Cerebellar nuclear complex (tissue), 1 donor: ENCODE measurements at places on chromosomes 2 and 18.

DNA sequence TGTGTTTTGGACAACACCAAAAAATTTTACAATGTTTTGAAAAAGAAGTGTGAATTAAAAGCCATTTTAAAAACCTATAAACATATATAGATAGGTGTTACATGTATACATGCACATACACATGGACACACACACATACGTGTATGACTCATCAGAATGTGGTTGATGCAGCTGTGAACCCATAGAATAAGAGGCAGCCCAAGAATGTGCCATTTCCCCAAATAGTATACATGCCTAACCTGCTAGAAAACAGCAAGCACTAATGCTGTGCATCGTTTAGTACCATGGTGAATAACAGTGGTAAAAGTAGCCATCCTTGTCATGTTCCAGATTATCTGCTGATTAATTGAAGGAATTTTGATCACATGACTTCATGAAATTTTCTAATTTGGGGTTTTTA, 149.0 kb downstream of the DSEL start:
- DNase-seq: no peak

- no peak for DNase-seq
Measured at GRCh38 chr2:214591366-214591765, 180.5 kb downstream of the VWC2L start.

DNA sequence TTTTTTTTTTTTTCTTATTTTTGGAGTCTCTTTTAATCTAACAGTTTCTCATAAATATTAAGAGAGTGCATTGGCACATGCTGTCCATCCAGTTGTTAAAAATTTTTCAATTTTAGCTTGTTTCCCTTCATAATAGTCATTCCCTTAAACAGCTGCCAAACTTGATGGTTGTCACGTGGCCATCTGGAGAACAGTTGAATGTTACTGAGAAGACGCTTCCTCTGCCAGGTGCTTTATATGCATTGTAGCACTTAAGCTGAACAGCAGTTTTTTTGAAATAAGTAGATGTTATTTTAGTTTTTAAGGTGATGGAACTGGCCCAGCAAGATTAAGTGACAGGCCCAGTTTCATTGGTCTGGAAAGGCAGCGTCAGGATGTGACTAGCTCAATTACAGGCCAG, 3.3 kb downstream of the SMARCAL1 start:
- DNase-seq: no peak

- DNase-seq: no peak
Measured at GRCh38 chr2:103161456-103162289, 399.8 kb downstream of the TMEM182 start.

DNA sequence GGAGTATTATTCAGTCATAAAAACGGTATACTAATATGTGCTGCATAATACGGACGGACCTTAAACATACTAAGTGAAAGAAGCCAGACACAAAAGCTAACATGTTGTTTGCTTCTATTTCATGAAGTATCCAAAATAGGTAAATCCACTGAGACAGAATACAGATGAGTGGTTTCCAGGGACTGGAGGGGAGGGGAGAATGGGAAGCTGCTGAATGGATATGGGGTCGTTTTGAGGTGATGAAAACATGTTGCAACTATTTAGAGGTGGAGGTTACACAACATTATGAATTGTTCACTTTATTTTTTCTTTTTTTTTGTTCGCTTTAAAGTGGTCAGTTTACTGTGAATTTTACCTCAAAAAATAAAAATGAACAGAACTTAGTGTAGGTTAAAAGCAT, 52.9 kb downstream of the RAB10 start:
- no peak for DNase-seq

- DNase-seq: no peak
Measured at GRCh38 chr2:128547667-128548066, 229.0 kb upstream of the HS6ST1 start.

DNA sequence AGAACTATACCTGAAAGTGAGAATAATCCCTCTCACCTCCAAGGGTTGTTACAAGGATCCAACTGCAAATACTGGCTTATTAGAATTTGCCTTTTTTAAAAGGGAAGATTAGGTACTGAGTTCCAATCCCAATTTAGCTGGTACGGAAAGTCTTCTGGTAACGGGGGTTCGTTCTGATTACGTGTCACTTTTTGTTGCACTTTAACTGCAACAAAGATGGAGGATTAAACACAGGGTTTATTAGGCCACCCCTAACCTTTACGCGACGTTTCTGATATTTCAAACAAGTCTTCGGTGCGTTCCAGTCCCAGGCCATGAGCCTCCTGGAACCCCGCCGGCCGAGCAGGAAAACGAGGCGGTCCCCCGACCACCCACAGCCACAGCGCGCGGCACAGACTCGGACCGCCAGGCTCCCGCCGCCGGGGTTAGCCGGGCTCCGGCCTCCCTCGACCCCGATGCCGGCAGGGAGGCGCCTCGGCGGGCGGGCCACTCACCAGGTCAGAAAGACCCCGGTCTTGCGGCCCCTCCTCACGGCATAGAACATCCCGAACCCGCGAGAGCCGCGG, 411 bp downstream of the RNASEH1 start:
- no peak for DNase-seq

DNA sequence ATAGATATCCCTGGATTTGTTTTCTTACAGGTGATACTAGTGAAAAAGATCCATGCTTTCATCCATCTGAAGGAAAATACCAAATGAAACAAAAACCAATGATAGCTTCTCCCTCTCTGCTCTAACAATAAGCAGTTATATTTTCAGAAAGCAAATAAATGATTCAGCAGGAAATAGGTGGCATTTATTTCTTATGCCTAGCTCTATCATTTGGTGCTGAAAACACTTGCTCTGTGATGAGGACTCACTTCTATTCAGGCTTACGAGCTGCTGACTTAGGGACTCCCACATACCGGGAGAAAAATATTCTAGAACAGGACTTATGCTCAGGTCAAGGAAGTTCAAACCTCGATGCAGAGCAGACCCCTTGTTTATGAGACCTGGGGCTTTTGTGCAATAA, 142.6 kb downstream of the SETBP1 start:
- DNase-seq: no peak

DNA sequence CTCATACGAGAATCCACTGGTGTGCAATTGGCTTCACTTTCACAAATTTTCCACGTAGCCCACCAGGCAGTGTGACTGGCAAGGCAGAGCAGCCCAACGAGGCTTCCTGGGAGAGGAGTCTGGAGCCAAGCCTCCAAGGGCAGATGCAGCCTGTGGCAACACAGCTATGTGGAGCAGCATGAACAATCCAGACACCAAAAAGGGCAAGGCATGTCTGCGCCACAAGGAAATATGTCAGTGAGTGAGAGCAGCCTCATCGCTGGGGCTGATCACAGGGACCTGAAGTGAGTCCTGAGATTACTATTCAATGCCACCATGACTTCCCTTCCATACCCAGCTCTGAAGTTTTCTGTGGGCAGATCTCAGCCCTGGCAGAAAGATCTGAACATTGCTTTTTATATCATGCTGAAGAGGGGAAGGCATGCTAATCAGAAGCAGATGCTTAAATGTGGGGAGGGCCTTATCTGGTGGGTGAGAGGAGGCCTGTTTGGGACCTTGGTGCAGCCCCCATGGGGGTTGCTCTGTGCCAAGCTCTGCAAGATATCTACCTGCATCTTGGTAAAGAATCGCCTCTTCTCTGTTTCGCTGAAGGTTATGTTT, 40.0 kb upstream of the PUM2 start:
- DNase-seq: no peak

- DNase-seq: no peak
Measured at GRCh38 chr2:219433666-219434467, 776 bp upstream of the SPEG start.

- DNase-seq: no peak
Measured at GRCh38 chr18:12369211-12369610, 7.8 kb downstream of the AFG3L2 start.

DNA sequence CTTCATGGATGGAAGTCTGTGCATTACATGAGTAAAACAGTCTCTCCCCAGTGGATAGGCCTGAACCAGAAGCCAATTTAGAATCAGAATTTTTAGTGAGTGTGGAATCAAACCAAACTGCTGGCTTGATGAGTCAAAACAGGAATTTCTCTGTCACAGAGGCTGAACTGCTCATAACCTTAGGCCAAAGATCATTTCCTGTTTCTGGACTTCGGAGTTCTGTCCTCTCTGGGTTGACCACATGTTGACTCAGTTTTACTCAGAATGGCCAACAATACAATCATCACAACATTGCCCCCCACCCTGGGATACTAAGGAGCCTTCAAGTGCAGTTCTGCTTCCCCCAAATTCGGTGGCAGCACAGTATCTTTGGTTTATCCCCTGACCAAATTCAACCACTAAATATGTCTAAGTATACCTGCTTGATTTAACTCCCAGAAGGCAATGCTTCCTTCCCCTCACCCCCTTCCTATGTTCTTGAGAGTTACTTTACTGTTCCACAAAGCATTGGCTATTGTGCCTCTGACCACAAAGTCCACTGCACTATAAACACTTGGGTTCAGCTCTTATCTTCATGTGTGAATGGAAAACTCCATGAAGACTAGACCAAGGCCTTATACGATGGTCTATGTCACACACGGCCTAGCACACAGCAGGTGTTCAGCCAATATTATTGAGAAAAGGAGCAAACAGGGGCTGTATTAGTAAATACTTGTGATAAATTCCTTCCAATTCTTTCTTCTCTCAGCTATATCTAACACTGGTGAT, 67.8 kb downstream of the NXPH2 start:
- no peak for DNase-seq

DNA sequence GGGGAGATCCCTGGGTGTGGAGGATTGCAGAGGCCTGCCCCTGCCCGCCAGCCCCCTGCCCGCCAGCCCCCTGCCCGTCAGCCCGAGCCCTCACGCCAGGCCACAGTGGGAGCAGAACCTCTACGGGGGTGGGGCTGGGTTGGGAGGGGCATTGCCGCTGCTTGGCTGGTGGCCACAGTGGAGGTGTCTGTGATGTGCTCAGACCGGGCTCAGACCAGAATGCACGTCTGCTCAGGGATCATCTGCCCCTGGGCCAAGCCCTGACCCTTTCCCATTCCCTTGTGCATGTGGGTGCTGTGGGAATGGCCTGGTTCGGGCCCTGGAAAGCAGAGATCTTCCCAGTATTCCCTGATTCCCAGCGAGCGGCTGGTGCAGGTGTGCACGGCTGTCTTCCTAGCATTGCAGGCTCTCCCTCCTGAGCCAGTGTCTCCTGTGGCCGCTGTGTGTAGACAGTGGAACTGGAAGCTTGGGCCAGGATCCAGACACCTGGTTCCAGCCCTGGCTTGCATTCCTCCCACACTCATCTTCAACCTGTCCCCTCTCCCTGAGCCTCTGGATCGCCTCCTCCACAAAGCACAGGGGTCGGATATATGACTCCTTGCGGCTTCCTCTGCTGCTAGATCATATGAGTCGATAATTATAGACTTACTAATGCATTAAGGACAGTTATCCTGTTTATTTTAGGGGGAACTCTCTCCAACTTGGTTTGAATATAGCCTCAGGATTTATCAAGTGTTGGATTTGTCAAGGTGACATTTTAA, 161.6 kb downstream of the LDLRAD4 start:
- no peak for DNase-seq

GRCh38 chr2:197675711-197676188, 363 bp upstream of the RFTN2 start:
- DNase-seq: no peak

GRCh38 chr2:37629529-37629928, 41.9 kb downstream of the CDC42EP3 start:
- no peak for DNase-seq

GRCh38 chr18:45690975-45691815, 32.8 kb upstream of the SLC14A1 start:
- no peak for DNase-seq

DNA sequence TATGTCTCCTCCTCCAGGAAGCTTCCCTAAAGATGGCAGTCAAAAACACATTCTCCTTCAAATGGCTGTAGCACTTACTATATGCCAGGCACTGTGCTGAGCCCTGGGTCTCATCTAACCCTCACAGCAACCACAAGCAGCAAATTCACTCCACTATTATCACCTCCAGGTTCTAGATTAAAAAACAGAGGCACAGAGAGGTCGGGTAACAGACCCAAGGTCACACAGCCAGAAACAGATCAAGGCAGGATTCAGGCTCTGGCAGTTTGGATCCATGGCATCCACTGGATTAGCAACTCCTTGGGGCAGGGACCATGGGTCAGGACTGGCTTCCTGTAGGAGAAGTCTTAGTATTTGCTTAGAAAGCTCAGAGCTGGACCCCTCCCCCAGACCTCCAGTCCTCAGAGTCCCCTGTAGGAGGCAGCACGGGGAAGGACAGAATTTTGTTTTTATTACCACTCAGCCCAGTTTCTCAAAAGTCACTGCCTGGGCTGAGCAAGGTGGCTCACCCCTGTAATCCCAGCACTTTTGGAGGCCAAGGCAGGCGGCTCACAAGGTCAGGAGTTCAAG, 34.4 kb downstream of the ZFP36L2 start:
- DNase-seq: no peak

DNA sequence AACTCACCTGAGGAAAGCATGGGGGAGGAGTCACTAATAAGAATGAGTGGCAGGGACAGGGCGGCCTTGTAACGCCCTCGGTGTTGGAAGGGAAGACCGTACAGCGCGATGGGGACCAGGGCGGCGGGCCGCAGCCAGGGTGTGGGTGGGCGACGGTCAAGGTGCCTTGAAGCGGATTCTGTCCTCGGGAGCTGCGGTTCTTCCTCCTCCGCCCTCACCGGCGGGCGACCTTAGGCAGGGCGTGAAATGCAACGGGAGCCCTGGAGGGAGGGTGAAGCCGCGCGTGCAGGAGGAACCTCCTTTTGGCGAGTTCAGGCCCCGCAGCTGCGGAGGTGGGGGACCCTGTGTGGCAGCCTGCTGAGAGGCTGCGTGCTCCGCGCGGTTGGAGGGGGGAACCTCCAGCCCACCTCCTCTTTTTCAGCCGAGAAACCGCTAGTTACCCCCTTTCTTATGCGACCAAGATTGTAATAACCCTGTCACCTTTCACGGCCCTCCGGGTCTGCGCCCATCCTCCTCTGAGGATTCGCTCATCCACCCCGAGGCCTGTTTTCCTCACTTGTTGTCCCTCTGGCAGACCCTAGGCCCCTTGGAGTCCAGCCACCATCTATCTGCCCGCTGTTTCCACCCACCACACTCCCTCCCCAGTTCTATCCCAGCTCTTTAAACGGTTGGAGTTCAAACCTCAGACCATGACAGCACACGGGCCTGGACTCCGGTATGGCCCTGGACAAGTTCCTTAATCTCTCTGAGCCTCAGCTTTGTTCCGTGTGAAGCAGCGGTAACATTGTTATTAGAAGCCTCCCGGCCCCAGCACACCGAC, 823 bp upstream of the RNU2-63P start:
- no peak for DNase-seq

GRCh38 chr2:52919673-52920072, 847.9 kb upstream of the CHAC2 start:
- no peak for DNase-seq

GRCh38 chr18:2148823-2149222, 422.5 kb downstream of the METTL4 start:
- no peak for DNase-seq

- no peak for DNase-seq
Measured at GRCh38 chr18:27556741-27557140, 371.6 kb upstream of the CHST9 start.

- no peak for DNase-seq
Measured at GRCh38 chr2:26337298-26337697, 8.6 kb upstream of the SELENOI start.

DNA sequence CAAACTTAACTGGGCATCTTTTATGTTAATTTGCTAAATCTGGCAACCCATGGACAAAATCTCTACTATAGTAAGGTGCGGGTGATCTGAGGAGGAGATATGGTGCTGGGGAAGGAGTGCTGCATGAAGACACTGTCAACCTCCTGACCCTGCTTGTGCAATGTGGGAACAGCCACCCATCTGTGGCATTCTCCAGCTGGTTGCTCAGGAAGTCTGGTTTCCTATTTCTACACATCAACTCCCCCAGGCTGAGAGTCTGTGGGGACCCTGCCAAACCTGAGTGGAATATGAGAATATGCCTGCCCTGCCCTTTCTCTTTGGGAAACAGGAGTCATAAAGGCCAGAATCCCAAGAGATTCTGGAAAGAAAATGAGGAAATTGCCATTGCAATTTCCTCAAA, 60.1 kb upstream of the PAX3 start:
- DNase-seq: no peak
